Stimulated activated CD8-positive, alpha-beta memory T cell treated with anti-CD3 and anti-CD28 coated beads, Interleukin-2, amount 100 ng/mL, for 1 hour (primary cell): ENCODE measurements at places on chromosomes 5 and 9.

- DNase-seq: no peak
Observed at GRCh38 chr5:115977096-115977495, 14.8 kb downstream of the LVRN start.

DNA sequence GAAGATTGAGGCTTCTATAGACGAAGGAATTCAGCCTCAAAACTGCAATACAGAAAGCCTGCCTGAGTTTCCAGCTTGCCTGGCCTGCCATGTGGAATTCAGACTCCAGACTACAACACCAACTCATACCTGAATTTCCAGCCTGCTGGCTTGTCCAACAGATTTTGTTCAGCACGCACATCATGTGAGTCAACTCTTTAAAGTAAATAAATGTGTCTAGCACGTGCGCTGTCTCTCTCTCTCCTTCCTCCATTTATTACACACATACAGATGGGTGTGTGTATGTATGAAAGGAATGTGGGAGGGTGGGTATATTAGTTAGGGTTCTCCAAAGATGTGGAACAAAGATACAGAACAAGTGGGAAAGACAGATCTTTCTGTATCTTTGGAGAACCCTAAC lies 82.4 kb upstream of the TAS2R1 start:
- DNase-seq: no peak

DNA sequence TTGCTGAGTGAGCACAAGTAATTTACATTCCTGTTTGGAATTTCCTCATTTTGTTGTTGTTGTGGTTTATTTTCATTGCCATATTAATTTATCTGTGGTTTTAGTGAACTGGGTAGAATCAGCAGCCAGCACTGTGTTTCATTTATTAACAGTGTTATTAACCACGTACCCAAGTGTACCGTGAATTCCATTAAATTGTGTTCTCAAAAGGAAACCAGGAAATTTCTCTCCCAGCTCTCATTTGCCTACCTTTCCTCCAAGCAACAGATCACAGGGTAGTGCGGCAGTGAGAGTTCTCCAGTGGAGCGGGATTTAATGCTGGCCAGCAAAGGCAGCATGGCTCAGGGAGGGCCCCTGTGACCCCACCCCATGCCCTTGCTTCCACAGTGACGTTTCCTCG lies 54.6 kb downstream of the MVB12B start:
- DNase-seq: no peak

DNA sequence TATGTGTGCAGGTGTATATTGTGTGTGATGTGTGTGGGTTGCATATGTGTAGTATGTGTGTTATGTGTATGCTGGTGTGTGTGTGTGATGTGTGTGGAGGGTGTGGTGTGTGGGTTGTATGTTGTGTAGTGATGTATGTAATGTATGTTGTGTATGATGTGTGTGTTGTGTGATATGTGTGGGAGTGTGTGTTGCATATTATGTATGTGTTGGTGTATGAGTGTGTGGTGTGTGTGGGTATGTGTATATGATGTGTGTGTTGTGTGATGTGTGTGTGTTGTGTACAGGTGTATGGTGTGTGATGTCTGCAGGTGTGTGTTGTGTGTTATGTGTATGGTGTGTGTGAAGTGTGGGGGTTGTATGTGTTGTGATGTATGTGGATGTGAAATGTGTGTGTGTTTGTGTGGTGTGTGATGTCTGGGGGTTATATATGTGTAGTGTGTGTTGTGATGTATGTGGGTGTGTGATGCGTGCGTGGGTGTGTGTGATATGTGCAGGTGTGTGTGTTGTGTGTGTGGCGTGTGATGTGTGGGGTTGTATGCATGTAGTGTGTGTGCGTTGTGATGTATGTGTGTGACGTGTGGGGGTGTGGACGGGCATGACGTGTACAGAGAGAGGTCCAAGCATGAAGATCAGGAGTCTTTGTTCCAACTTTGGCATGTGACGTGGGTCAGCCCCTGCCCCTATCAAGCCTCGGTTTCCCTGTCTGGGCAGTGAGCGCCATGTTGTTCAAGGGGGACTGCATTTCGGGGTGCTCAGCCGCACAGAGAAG lies 8.5 kb upstream of the CRB2 start:
- no peak for DNase-seq

DNA sequence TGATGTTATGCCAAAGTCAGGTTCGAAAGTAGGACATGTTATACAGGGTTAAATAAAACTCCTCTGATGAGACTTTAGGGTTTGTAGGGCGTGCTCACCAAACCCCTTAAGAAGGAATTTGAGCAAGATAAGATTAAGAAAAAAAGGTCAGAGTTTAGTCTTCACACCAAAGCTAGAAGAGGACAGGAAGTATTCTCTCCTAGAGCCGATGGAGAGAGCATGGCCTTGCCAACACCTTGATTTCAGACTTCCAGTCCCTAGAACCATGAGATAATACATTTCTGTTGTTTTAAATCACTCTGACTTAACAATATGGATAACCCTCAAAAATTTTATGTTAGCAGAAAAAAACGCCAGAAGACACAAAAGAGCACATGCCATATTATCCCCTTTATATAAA lies 16.3 kb upstream of the PLCXD3 start:
- no peak for DNase-seq

GRCh38 chr5:157245476-157245875 lies 20.4 kb upstream of the CYFIP2 start:
- DNase-seq: no peak

DNA sequence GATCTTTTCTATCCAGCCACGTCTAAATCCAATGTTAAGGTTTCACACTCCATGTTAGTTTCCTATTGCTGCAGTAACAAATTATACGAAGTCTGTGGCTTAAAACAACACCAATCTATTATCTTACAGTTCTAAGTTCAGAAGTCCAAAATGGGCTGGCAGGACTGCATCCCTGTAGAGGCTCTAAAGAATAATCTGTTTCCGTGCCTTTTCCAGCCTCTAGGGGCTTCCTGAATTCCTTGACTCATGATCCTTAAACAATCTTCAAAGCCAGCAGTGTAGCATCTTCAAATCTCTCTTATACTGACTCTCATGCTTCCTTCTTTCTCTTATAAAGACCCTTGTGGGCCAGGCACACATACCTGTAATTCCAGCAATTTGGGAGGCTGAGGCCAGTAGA lies 6.8 kb downstream of the PLGRKT start:
- no peak for DNase-seq

DNA sequence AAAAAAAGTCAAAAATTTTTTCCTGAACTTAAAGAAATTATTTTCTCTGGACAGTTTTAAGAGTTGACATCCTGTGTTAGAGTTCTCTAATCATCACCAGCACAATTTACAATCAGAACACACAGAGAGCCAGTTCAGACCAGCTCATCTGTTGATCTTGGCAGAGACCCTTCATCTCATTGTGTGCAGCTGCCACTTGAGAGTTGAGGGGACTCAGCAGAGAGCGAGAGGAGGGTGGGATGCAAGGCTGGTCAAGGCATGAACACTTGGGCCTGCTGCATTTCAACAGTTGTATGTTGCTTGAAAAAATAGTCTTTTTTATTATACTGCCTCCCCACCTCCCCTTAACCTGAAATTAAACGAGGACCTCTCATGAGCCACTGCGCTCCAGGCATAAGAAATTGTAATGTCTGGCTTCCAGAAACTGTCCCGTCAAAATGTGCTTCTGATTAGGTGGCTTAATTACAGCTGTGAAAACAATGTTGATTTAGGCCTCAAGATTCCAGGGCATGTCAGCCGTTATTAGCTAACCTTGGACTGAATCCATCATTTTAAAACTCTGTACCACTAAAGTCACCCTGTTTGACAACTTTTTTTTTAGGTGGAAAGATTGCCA lies 383.6 kb downstream of the CCDC171 start:
- DNase-seq: no peak

DNA sequence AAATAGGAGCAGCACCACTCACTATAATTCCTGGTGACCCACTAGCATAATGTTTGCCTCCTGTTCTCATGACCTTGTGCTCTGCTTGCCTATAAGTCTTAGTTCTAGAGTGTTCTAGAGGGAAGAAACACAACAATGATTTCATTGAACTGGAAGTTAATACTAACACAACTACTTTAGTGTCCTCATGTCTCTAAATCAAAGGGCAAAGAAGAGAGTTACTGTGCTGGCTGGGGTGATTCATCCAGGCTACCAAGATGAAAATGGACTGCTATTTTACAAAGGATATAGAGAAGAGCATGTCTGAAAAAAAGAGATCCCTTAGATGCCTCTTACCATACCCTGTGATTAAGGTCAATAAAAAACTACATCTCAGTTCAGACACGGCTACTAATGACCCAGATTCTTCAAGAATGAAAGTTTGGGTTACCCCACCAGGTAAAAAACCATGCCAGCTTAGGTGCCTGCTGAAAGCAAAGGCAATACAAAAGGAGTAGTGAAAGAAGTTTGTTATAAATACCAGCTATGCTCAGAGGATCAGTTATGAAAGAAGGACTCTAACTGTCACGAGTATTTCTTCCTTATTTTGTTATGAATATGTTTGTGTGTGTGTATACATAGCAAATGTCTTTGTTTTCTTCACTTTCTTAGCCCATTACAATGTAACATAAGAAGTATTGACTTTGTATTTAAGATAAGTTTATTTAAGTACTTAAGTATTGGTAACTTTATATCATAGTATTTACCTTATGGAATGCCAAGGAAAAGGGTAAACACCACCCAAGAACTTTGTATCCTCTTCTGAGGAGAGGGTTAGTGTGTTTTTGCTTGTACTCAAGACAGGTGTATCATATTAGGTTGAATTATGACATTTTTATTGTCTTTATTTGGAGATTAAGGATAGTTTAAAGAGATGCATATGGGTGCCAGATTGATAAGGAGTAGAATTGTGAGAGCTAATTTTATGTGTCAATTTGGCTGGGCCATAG lies 314.1 kb upstream of the PTGER4 start:
- no peak for DNase-seq

DNA sequence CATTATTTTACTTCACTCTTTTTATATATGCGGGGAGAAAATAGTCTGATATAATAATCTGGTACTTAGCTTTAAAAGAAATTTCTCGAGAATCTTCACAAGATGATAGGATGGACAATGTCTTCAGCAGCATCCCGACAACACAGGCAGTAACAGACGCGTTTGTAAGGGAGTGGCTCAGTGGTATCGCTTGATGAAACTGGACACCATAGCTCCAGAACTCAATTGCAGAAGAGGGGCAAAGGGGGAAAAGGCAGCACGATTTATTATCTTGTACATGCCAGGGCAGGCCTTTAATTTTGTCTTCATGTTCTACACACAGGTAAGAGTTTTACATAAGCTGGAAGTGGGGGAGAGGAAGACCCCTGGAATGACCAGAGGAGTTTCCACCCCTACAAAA lies 15.7 kb downstream of the IL4 start:
- no peak for DNase-seq

- DNase-seq: no peak
Observed at GRCh38 chr5:158140120-158140731, 281.3 kb upstream of the CLINT1 start.

- no peak for DNase-seq
Observed at GRCh38 chr5:64497386-64497785, 8.4 kb upstream of the RGS7BP start.

- DNase-seq: no peak
Observed at GRCh38 chr5:123949807-123950340, 437.9 kb downstream of the CSNK1G3 start.

GRCh38 chr9:120610975-120611689 lies 31.2 kb upstream of the CDK5RAP2 start:
- no peak for DNase-seq

DNA sequence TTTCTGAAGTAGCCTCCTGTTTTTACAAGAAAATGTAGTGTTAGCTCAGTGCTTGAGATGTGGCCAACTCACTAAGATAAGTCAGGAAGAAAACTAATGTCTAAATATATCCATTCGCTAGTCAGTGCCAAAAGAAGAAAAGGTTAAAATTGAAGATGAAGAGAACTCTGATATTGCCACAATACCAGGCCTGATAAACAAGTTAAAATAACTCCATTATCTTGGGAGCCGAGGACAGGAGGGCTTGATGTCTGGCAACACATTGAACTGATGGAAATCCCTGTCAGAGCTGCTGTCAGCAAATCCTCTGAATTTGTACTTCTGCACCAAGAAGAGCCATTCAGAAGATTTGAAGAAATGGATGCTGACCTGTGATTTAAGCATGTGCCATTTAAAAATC lies 103.4 kb downstream of the LRRC70 start:
- no peak for DNase-seq

- no peak for DNase-seq
Observed at GRCh38 chr9:80556631-80557030, 984.9 kb downstream of the TLE4 start.

- no peak for DNase-seq
Observed at GRCh38 chr5:81728301-81728700, 22.6 kb downstream of the SSBP2 start.

GRCh38 chr9:123834218-123834888 lies 95.6 kb downstream of the DENND1A start:
- no peak for DNase-seq

GRCh38 chr9:35257986-35258659 lies 96.3 kb downstream of the UNC13B start:
- DNase-seq: no peak

DNA sequence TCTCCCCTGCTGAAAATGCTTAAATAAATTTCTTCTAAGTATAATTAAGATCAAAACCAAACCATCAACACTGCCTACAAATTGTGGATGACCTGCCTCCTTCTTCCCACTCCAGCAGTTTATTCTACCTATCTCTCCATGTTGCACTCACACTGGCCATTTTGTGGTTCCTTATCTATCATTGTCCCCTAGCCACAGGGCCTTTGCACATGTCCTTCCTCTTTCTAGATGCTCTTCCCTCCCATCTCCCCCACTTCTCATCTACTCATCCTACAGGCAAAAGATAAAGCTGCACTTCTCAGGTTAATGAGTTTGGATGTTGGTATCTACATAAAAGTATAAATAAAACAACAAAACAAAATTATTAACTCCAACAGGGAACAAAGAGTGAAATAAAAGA lies 70.6 kb upstream of the CCNG1 start:
- no peak for DNase-seq

GRCh38 chr9:129864991-129865647 lies 29.9 kb downstream of the USP20 start:
- no peak for DNase-seq

DNA sequence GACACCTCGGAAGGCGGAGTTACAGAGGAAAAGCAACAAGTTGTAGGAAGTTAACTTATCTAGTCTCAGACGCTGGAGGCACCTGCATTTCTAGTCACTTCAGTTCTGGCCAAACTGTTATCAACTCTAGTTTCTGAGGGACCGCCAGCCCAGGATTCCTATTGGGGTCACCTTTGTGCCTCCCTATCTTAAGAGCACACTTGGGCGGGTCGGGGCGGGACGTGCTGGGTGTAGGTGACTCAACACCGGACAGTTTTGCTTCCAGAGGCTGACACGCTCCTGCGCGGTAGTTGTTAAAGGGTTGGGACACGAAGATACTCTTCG lies 679 bp upstream of the KDM4C start:
- DNase-seq: peak; percentile 53

DNA sequence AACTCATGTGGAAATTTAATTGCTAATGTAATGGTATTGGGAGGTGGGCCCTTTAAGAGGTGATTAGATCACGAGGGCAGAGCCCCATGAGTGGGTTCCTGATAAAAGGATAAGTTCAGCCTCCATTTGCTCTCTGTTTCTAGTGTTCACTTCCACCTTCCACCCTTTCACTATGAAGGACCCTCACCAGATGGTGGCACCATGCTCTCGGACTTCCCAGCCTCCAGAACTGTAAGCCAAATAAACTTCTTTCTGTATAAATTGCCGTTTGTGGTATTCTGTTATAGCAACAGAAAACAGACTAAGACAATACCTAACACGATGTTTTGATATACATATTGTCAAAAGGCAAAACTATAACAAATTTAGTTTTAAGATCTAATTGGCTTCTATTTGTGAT lies 166.2 kb downstream of the DEPDC1B start:
- no peak for DNase-seq
